ENCODE measurements at places on chromosomes 5 and 9. TPM values are rescaled to one million over a fixed set of nuclear protein-coding genes. Genes with fewer than 3 reads are reported as not detected.

DNA sequence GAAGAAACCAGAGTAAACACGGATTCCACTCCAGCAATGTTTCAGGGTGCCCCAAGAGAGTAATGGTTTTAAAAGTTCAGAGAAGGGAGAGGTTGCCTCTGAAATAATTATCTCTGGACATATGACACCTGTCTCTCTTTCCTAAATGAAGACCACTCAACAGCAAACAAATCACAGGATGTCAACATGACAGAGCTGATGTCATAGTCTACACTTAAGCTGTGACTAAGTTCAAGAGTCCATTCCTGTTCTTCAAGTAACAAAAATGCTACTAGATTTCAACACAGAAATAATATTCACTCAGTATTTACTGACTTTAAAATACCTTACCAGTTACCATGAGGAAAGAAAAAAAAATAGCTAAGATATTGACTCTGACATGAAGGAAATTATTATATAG lies 44.7 kb upstream of the SLC30A5 start:
- H3K27me3 ChIP-seq: no peaks in the 10 kb centered on the region
- no peak overlapping the region for H3K27ac ChIP-seq
- no peak for DNase-seq
- no peak overlapping the region for H3K4me3 ChIP-seq

AIF1L gene
- total RNA-seq: 38.1 TPM

SPINK6 gene
- total RNA-seq: not detected

DNA sequence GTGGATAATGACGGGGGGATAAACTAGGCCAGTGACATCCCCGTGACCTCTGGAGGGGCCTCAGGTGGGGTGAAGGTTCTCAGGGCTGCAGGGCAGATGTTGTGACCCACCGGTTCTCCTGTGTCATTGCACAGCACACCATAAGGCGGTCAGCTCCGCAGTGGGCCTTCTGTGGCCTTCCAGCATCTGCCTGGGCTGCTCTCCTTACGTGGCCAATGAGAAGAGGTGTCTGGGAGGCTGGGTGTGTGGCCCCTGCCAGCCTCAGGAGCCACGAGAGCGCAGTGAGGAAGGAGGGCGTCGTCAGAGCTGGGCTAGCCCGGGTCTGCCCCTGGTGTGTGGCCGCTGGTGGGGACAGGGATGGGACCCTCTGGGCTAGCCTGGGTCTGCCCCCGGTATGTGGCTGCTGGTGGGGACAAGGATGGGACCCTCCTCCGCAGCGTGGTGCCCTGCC lies 48.7 kb downstream of the COL5A1 start:
- H3K27me3 ChIP-seq: no peaks in the 10 kb centered on the region
- no peak overlapping the region for H3K4me3 ChIP-seq
- no peak overlapping the region for H3K27ac ChIP-seq
- H3K4me1 ChIP-seq: no peaks in the 10 kb centered on the region
- DNase-seq: peak; percentile 29

LIX1 gene
- total RNA-seq: not detected

POLR1E gene
- 23.8 TPM for total RNA-seq

GRCh38 chr5:135051872-135052271 lies 17.8 kb upstream of the PITX1 start:
- no peaks in the 10 kb centered on the region for H3K36me3 ChIP-seq
- no peaks in the 10 kb centered on the region for H3K27me3 ChIP-seq
- no peak overlapping the region for H3K27ac ChIP-seq

MLANA gene
- total RNA-seq: not detected

DNA sequence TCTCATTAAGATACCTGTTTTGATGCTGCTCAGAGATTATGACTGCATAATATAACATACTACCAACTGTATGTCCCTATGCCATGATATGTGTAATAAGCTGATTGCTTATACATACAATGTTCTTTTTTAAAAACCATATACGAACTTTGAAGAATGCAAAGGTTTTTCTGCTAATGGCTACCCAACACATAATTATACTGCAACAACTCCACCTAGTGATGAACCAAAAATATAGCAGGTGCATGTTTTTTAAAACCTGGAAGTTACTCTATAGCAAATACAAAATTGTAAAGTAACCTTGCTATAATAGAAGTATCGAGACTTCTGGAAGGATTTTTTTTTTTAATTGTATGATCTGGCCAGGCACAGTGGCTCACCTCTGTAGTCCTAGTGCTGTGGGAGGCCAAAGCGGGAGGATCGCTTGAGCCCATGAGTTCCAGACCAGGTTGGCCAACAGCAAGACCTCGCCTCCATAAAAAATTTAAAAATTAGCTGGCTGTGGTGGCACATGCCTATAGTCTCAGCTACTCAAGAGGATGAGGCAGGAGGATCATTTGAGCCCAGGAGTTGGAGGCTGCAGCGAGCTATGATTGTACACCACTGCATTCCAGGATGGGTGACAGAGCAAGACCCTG lies 49.1 kb downstream of the HOMER1 start:
- H3K36me3 ChIP-seq: no peaks in the 10 kb centered on the region
- no peaks in the 10 kb centered on the region for H3K4me1 ChIP-seq
- H3K27ac ChIP-seq: no peak overlapping the region
- DNase-seq: no peak
- no peak overlapping the region for H3K4me3 ChIP-seq

DNA sequence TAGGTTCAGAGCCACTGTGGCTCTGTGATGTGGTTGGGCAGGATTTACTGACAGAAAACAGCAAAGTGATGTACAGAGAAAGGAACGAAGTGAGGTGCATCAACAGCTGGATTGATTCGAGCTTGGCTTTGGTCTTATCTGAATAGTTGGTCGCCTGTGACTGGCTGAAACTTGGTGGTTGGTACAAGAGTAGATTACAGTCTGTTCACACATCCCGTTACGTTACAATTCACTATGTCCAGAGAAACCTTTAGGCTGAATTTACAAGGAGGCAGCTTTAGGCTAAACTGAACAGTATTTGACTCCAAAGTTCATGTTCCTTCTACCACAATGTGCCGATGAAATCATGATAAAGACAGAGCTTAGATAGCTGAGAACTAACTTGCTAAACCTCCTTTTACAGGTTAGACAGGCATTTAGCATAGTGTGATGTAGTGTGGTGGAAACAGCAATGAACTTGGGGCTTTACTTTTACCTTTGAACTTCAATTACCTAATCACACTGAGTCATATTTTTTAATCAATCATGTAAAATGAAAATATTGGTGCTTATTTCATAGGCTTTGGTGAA lies 210.2 kb upstream of the PUM3 start:
- no peak for DNase-seq
- no peaks in the 10 kb centered on the region for H3K4me1 ChIP-seq
- no peaks in the 10 kb centered on the region for H3K27me3 ChIP-seq
- no peak overlapping the region for H3K27ac ChIP-seq

CAVIN4 gene
- total RNA-seq: 1.3 TPM

GRCh38 chr9:137988051-137988450 lies 110.5 kb downstream of the CACNA1B start:
- no peak overlapping the region for H3K4me3 ChIP-seq
- no peaks in the 10 kb centered on the region for H3K36me3 ChIP-seq
- H3K4me1 ChIP-seq: no peaks in the 10 kb centered on the region
- DNase-seq: peak; percentile 54
- H3K27ac ChIP-seq: no peak overlapping the region

WWC1 gene
- 0.49 TPM for total RNA-seq

GRCh38 chr5:15807871-15808270 lies 307.9 kb downstream of the FBXL7 start:
- DNase-seq: no peak
- H3K36me3 ChIP-seq: no peaks in the 10 kb centered on the region
- no peak overlapping the region for H3K27ac ChIP-seq
- no peak overlapping the region for H3K4me3 ChIP-seq
- no peaks in the 10 kb centered on the region for H3K27me3 ChIP-seq

DNA sequence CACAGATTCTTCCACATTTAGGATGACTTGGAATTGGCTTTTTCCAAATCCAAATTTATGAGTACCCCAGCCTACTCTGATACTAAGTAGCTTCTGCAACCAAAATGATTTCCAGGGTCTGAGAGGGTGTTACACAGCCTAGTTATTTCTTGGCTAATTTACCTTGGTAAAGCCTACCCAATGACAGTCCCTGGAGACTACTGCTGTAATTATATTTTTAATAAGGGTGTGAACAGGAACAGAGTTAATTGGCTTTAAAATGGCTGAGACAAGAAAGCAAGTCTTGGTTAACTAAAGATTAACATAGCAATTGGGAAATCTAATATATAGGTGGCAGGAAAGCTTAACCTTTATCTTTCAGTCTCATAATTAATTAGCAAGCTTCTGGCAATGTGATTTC lies 9.3 kb downstream of the PRLR start:
- DNase-seq: no peak
- no peak overlapping the region for H3K27ac ChIP-seq
- no peak overlapping the region for H3K4me3 ChIP-seq

- peak; percentile 23 for DNase-seq
- no peak overlapping the region for H3K4me3 ChIP-seq
- H3K27me3 ChIP-seq: no peaks in the 10 kb centered on the region
- no peaks in the 10 kb centered on the region for H3K4me1 ChIP-seq
These were observed 8.6 kb downstream of the GBGT1 start for GRCh38 chr9:133155156-133155555.

GRCh38 chr5:124806373-124807077 lies 60.1 kb upstream of the ZNF608 start:
- no peak overlapping the region for H3K4me3 ChIP-seq
- H3K27ac ChIP-seq: no peak overlapping the region
- no peaks in the 10 kb centered on the region for H3K36me3 ChIP-seq
- no peaks in the 10 kb centered on the region for H3K4me1 ChIP-seq
- DNase-seq: no peak

GPR150 gene
- total RNA-seq: not detected

DNA sequence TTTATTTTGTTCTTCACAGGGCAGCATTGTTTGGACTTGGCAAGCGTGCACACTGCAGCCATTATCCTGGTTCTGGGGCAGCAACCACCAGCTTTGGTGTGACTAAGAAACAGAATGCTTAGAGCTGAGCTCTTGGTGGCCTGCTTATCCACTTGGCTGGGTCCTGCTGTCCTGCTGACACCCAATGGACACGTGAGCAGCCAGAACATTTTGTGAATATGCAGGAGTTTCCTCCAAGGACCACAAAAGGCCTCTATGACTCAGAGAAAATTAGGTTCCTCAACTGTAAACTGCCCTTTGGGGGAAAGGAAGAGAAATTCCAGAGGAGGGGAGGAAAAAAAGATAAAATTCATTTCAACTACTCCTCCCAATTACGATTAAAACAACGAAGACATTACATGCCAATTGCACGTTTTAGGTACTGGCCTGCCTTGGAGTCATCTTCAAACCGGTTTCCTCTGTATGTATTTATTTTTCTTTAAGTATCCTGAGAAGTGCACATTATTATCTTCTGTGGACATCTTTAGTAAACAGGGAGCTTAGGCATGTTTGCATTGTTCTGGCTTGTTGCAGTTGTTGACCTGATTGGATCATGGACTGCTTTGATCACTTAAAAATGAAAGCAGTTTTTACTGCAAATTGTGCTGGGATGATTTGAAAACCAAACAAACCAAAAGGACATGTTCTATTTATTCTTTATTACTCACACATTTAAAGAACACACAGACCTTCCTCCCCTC lies 82.3 kb upstream of the TLE4 start:
- H3K36me3 ChIP-seq: no peaks in the 10 kb centered on the region
- H3K4me1 ChIP-seq: no peaks in the 10 kb centered on the region
- no peak overlapping the region for H3K27ac ChIP-seq
- no peak overlapping the region for H3K4me3 ChIP-seq
- H3K27me3 ChIP-seq: no peaks in the 10 kb centered on the region
- DNase-seq: no peak

PCDHGA2 gene
- 6.2 TPM for total RNA-seq

SH3GL2 gene
- not detected for total RNA-seq

GRCh38 chr9:126117631-126118030 lies 209.0 kb upstream of the MVB12B start:
- no peak for DNase-seq
- H3K4me3 ChIP-seq: no peak overlapping the region
- H3K27ac ChIP-seq: no peak overlapping the region
- peaks cover 2% of the 10 kb centered on the region for H3K27me3 ChIP-seq
- H3K4me1 ChIP-seq: no peaks in the 10 kb centered on the region

GRCh38 chr9:20043035-20043434 lies 254.2 kb upstream of the SLC24A2 start:
- no peaks in the 10 kb centered on the region for H3K27me3 ChIP-seq
- no peaks in the 10 kb centered on the region for H3K4me1 ChIP-seq
- H3K36me3 ChIP-seq: no peaks in the 10 kb centered on the region
- H3K27ac ChIP-seq: no peak overlapping the region
- no peak overlapping the region for H3K4me3 ChIP-seq

DNA sequence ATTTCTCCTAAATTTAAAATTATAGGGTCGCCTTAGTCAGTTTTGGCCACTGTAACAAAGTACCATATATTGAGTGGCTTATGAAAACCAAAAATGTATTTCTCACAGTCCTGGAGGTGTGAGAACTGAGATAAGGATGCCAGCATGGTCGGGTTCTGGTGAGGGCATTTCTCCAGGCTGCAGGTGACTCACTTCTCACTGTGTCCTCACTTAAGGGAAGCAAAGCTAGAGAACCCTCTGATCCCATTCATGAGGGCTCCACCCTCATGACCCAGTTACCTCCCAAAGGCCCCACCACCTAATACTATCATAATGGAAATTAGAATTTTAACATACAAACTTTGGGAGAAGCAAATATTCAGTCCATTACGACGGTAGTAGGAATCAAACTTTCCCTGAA lies 75.1 kb upstream of the FBN2 start:
- H3K4me1 ChIP-seq: no peaks in the 10 kb centered on the region
- no peak overlapping the region for H3K27ac ChIP-seq
- no peak overlapping the region for H3K4me3 ChIP-seq
- no peaks in the 10 kb centered on the region for H3K36me3 ChIP-seq
- DNase-seq: no peak

GRCh38 chr5:55702598-55703345 lies 9.4 kb downstream of the SLC38A9 start:
- H3K27ac ChIP-seq: no peak overlapping the region
- no peaks in the 10 kb centered on the region for H3K4me1 ChIP-seq
- H3K27me3 ChIP-seq: no peaks in the 10 kb centered on the region
- H3K36me3 ChIP-seq: no peaks in the 10 kb centered on the region

GARIN3 gene
- not detected for total RNA-seq

GRCh38 chr9:121288673-121289025 lies 20.7 kb downstream of the GSN start:
- H3K36me3 ChIP-seq: no peaks in the 10 kb centered on the region
- H3K4me1 ChIP-seq: peaks cover 15% of the 10 kb centered on the region
- no peak overlapping the region for H3K4me3 ChIP-seq
- no peak for DNase-seq
- H3K27ac ChIP-seq: peak overlapping the region; percentile 96

GRCh38 chr9:134488331-134489280 lies 153.0 kb upstream of the COL5A1 start:
- H3K4me1 ChIP-seq: no peaks in the 10 kb centered on the region
- no peak overlapping the region for H3K27ac ChIP-seq
- peak; percentile 57 for DNase-seq
- H3K27me3 ChIP-seq: no peaks in the 10 kb centered on the region
- no peaks in the 10 kb centered on the region for H3K36me3 ChIP-seq

DNA sequence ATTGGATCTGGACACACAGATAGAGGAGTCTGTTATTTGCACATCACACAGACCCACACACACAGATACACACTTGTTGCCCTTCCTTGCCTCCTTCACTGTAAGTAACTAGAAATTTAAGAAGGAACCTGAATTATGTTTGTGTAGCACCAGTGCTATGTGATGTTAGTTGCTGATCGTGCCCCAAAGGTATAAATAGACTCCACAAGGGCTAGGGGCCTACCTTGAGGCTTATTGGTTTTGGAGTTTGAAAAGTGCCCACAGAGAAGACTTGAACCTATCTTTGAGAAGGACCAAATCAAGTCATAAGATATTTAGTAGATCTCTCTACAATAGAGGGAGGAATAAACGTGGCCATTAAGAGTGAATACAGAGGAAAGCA lies 8.8 kb upstream of the TGFBI start:
- no peaks in the 10 kb centered on the region for H3K27me3 ChIP-seq
- H3K36me3 ChIP-seq: no peaks in the 10 kb centered on the region
- no peak overlapping the region for H3K4me3 ChIP-seq
- DNase-seq: no peak
- no peak overlapping the region for H3K27ac ChIP-seq
